ENCODE measurements at places on chromosomes 1 and 21.
A peak's percentile ranks its signal among the peaks of the same experiment; 100 is the strongest.

DNA sequence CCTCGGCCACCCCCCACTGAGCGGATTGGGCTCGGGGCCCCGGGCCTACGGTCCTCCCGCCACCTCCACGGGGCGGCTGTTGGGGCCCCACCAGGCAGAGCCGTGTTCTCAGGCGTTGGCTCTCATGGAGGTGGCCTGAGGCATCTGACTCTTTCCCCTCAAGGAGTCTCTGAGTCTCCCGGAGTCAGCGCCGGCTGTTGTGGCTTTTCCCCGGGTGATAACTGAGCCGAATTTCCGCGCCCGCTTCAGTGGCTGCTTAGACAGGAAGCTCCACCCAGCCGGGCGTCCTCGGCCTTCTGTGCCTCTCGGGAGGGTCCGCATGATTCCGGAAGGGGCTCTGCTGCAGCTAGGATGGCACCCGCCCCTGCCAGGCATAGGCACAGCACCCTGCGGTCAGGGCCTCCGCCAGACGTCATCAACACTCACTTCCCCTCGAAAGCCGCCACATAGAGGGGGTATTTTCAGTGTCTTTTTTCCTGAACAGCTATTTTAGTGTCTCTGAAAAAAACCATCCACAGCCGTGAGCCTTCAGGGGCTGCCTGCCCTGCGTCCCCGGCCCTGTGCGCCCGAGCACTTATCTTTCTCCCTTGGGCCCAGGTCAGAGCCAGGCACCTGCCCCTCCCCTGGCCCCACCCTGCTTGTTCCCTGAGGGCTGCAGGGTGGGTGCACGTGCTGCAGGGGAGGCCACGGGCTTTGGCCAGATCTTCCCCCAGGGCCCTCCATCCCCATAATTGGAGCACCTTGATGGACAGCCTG lies 72.9 kb downstream of the SKI start:
- peak; percentile 94 for DNase-seq

GRCh38 chr21:37028570-37028969 lies 22.1 kb downstream of the RIPPLY3 start:
- no peak for DNase-seq

GRCh38 chr1:236308827-236309226 lies 27.1 kb upstream of the ERO1B start:
- DNase-seq = no peak

GRCh38 chr21:20997636-20998455 lies at the start of gene NCAM2:
TSS of gene NCAM2 (plus strand) at chr21:20998409.
- DNase-seq = peak; percentile 65

DNA sequence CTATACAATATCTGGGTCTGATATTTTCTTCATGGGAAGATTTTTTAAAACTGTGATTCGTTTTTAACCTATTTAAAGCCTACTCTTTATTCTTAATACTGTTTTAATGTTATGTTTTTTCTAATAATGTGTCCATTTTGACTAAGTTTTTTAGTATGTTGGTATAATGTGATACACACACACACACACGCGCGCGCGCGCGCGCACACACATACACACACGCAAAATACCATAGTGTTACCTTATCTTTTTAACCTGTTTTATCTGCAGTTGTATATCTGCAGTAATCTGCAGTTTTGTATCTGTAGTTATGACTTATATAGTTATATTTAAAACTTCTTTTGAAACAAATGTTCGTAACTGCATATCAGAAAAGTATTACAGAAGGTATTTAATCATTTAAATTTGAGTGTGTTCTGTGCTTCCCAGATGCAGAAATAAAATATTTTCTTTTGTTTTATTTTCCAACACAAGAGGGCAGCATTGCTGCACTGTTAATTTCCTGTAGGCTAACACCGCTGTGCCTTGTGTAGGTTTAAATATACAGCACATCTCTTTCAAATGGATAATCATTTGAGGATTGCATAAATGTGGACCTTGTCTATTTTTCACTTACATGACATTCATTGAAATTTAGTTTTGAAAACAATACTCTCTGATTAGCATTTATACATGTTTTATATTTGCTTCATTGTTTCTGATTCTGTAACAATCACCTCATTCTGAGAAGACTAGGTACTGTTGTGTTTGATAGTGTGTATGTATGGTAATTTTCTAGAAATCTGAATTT lies 166.1 kb downstream of the PDE4B start:
- peak; percentile 69 for DNase-seq

GRCh38 chr1:101137144-101138126 lies 99.4 kb upstream of the S1PR1 start:
- peak; percentile 10 for DNase-seq

GRCh38 chr1:87402241-87403002 lies 73.7 kb downstream of the LMO4 start:
- no peak for DNase-seq

GRCh38 chr1:20312818-20313217 lies 22.1 kb downstream of the VWA5B1 start:
- DNase-seq = no peak

GRCh38 chr1:35807614-35808449 lies at the start of gene AGO4:
TSS of gene AGO4 (plus strand) at chr1:35808016. CDS start at chr1:35808417, 401 bp downstream.
- peak; percentile 43 for DNase-seq

DNA sequence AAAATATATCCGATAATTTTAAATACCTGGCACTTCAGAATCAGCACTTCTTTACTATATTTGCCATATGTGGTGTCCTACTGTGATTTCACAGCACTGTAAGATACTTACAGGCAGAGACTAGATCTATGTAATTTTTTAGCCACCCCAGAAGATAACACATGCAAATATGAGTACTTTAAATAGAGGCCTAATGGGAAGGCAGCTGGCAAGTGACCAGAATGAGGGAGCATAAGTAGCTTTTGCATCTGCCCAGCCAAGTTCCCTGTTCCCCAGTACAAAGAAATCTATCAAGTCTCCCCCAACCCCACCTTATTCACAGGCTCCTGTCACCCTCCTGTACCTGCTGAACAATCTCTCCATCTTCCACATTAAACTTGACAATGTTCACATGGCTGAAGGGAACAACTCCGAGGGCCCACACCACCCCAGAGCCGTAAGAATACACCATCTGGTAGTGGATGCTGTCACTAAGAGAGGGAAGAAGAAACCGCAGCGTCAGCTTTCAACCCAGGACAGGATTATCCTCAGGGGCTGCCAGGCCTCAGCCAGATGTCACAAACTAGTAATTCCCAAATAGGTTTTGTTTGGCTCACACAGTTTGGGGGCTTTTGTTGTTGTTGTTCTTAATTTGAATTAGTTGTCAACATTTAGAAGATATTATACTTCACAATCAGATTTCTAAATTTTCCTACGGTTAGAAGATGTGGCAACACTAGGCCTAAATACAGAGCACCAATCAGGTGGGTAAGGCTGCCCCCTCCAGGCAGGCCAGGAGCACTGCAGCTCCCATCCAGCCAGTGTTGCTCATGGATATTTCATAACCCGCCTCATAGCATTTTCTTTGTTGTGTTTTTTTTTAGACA lies 10.4 kb downstream of the EMC1 start:
- DNase-seq = peak; percentile 72

- DNase-seq = no peak
Observed at GRCh38 chr21:38170283-38170682, 86.5 kb upstream of the KCNJ15 start.

DNA sequence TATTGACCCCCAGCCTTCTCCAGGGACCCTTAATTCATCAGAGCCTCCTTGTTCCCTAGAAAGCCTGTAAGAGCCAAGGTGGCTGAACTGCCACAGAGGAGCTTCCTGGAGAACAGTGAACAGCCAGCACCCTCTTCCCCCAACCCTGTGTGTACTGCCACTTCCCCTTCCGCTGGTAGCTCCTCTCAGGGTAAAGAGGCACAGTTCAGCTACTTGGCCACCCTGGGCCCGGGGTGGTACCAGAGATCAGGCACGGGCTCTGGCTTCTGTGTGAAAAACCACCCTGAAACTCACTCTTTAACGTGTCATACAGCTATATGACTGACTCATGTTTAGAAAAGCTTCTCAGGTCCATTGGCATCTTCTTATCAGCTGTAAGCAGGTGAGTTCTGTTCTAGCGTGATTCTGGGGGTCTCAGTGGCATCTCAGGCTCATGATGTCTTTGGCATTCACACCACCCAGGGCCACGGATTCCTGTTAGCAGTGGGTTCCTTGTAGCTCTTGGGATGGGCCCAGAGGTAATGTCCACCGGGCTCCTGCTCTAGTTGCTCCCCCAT lies 22.4 kb downstream of the ARMH1 start:
- peak; percentile 32 for DNase-seq

DNA sequence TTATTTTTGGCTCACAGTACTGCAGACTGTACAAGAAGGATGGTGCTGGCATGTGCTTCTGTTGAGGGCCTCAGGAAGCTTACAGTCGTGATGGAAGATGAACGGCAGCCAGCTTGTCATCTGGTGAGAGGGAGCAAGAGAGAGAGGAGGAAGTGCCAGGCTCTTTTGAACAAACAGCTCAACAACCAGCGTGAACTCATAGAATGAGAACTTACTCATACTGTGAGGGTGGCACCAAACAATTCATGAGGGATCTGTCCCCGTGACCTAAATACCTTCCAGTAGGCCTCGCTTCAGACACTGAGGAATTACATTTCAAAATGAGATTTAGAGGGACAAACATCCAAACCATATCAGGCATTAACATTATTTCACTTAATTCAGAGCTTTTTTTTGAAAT lies 84.7 kb downstream of the PKN2 start:
- DNase-seq = no peak

DNA sequence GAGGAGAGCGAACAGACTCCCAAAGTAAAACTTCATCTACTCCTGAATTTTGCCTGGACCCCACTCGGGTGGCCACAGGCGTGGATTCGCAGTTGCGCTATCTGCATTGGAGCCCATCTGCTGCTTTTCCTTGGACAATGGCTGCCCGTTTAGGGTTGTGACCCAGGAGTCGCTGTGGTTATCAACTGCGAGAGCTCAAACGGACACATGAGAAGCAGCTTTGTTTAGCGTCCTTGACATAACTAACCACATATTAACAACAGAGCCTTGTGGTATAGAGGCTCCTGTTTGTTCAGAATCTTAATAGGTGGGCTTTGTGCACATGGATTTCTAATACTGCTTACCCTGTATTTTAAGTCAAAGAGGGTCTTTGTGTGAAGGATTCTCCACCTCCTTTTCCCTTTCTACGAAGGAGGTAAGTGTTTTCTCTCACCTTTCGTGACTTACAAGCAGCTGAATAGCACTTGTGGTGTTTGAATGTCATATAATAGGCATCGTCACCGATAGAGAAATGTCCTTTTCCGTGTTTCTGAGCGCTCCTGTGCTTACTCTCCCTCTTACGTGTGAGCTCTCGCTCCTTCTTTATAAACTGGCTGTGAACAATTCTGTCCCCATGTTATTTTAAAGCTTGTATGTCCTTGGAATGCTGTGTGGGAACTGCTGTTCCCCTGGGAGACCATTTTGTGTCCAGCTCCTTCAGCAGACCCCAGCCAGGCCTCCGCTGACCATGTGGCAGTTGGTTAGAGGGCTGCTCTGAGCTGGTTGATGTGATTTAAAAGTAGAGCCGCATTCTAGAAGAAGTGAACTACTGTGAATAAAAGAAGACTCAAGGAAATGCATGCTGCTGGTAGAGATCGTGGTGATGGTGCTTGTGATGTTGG lies 441.4 kb downstream of the RPS6KC1 start:
- no peak for DNase-seq

GRCh38 chr1:152681616-152682015 lies 4.3 kb upstream of the LCE2B start:
- no peak for DNase-seq

GRCh38 chr21:36478207-36478701 lies 1.7 kb downstream of the CLDN14 start:
- DNase-seq = no peak

GRCh38 chr1:47687631-47688460 lies 250.0 kb downstream of the FOXD2 start:
- DNase-seq = no peak

GRCh38 chr1:116572099-116572498 lies 1.3 kb upstream of the CD58 start:
- no peak for DNase-seq

DNA sequence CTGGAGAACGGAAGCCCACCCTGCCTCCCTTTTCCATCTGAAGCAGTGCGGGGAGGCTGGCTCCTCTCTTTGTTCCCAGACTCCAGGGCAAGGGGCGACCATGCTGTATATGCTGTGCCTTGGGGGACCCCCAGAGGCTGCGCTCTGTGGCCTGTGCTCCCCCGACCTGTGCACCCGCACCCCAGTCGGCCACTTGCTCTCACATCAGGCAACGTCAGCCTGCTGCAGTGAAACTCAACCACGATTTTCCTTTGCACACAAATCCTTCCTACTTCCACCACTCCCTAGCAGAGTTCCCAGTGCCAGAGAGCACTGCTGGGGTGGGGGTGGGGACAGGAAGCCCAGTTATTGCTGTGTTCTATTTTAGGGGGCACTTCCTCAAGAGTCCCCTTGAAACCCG lies 52.5 kb downstream of the SIM2 start:
- DNase-seq = no peak

DNA sequence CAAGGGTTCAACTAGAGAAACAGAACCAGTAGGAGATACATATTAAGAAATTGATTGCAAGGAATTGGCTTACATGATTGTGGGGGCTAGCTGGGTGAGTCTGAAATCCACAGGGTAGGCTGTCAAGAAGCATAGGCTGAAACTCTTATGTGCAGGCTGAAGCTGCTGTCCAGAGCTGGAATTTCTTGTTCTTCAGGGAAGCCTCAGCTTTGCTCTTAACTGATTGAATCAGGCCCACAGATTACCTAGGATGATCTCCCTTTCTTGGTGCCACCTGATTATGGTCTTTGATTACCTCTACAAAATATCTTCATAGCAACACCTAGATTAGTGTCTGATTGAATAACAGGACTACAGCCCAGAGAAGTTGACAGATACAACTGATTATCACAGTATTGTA lies 22.5 kb upstream of the FRRS1 start:
- DNase-seq = no peak

DNA sequence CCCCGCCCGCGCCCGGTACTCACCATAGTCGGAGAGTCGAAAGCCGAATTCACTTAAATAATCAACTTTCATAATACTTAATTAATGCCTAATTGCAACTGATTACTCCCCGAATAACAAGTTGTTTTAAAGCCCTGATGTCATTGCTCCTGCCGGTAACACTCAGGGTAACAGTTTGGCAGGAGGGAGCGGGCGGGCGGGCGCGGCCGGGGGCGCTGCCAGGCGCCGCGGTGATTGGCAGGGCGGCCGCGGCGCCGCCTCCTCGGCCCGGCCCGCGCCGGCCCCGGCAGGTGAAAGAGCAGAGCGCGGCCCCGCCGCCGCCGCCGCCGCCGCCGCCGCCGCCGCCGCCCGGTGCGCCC lies 102.2 kb downstream of the CASZ1 start:
- peak; percentile 80 for DNase-seq

GRCh38 chr1:201795066-201795465 lies 33.9 kb upstream of the IPO9 start:
- DNase-seq = no peak

DNA sequence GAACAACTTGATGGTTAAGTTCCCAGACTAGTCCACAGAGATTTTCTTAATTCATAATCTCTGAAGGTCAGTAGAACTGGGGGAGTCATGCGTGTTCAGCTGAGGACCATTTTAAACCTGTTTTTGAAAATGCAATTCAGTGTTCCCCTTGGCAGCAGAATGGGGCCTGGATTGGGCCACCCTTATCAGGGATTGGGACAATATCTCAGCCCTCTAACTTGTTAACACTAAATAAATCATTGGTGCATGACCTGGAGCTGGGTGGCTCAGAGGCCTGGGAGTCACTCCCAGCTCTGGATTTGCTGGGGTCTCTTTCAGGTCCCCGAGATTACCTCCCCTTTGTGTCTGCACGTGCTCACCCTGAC lies 55.3 kb downstream of the MRPS6 start:
- no peak for DNase-seq

GRCh38 chr1:21628798-21629393 lies 40.3 kb downstream of the RAP1GAP start:
- DNase-seq = no peak

Data from CD4-positive, alpha-beta T cell treated with Interleukin-12 subunit alpha and Interleukin-12 subunit beta, for 1 hour (primary cell).